ENCODE measurements at places on chromosomes 7 and 10. TPM values are rescaled to one million over a fixed set of nuclear protein-coding genes. Genes with fewer than 3 reads are reported as not detected.

DNA sequence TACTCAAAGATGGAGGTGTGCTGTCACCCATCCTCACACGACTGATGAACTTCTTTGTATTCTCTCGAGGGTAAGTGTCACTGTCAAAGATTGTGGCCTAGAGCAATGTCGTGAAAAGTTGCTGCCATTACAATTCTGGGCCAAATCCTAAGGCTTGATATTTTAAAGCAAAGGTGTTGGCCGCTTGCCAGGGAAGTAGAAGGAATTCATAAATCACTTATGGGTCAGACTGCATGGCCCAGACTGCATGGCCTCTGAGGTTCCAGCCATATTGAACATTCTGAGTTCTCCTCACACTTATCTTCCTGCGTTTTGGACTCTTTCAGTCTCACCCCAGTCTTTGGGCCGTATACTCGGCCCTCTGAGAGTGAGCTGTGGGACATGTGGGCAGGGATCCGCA lies 8.6 kb downstream of the MEST start:
- DNase-seq, result no peak

The SPDYE11 gene
- not detected for total RNA-seq

DNA sequence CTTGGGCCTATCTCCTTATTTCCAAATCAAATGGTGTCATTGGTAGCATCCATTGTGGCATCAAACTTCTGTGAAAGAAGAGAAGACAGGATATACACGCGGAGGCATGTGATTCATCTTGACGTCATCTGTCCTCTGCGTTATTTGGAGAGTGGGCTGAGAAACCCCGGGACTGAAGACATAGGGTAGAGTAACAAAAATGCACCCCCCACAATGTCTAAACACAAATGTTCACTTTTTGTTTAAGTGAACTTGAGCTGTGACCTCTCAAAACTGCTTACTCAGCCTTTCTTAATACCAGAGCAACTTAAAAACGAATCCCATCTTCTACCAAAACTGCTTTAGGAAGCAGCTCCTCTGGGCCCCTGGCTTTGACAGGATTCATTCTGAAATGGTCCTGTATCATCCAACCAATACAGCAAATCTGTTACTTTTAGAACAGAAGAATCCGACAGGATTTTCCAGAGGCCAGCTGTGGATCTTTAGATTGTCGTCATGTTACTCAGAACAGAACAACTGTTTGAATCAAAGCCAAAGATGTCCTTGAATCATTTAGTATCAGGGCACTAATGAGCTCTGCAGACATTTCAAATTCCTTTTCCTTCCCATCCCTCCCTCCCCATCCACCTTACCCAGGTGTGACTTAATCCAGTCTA lies 438.1 kb downstream of the SUGCT start:
- DNase-seq, result no peak

DNA sequence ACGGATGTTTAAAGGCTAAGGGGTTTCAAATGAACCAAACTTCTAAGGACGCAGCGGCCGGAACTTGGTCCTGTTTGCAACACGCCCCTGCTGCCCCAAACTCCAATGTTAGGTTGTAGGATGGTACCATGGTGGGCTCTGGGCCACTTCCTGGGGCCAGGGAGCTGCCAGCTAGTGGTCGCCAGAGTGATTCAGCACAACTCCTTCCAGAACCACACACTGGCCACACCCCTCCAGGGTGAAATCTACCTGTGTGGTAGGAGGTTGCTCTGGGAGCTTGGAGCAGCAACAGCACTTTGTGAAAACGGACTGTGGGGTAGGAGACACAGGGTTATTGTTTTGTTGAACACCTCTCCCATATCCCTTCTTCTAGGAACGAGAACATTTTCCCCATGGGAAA lies 161.1 kb downstream of the FANK1 start:
- no peak for DNase-seq

DNA sequence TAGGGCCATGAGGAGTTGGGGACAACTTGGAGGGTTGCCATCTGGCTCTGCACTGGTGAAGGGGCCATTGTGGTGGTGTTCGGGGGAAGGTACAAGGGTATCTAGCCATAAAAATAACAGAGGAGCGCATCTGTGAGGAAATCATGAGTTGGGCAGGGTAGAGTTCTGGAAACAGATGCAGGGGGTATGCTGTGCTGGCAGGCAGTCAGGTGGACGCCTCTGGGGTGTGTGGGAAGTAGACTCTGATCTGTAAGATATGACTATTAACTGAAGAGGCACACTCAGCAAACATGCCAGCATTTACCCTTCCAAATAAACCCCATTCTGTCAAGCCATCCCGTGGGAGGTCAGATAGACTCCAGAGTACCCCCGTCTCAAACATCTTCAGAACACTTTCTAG lies 79.8 kb downstream of the CLEC2L start:
- DNase-seq, result no peak

DNA sequence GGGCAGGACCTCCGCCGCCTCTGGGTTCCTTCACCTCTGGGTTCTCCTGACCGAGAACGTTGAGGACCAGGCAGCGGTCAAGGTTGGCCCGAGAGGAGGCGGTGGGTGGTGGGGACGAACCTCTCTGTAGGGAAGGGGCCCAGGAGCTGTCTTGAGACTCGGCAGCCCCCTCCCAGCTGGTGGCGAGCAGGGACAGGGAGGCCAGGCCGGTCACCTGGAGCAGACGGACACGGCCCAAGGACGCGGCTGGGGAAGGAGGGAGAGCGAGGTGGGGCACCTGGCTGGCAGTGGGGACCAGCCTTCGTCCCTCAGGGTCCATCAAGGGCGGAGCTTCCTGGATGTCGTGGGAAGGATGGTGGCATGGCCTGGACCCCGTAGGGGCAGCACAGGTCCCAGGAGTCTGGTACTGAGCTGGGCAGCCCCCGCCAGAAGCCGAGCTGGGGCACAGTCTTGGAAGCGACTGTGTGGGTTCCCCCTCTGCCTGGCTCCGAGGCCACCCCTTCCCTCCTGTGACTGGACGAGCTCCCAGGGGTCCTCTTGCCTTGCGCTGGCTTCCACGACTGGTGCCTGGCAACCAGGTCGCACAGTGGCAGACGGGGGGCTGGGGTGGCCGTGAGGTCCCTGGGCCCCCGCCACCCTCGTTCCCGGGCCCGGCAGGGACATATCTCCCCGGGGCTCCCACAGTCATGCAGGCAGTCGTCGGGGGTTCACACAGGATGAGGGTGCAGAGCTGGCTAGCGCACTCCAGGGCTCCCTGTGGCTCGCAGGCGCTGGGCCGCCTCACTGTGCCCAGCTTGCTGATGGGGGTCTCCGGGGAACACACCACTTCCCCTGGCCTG lies 89.9 kb downstream of the DNAJB6 start:
- no peak for DNase-seq

DNA sequence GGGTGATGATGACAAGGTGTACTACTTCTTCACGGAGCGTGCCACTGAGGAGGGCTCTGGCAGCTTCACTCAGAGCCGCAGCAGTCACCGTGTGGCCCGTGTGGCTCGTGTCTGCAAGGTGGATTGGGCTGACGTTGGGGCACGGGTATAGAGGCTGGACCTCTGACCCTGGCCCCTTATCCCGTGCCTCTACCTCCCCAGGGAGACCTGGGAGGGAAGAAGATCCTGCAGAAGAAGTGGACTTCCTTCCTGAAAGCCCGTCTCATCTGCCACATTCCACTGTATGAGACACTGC lies 8.4 kb downstream of the MRPL43 start:
- DNase-seq, result no peak

DNA sequence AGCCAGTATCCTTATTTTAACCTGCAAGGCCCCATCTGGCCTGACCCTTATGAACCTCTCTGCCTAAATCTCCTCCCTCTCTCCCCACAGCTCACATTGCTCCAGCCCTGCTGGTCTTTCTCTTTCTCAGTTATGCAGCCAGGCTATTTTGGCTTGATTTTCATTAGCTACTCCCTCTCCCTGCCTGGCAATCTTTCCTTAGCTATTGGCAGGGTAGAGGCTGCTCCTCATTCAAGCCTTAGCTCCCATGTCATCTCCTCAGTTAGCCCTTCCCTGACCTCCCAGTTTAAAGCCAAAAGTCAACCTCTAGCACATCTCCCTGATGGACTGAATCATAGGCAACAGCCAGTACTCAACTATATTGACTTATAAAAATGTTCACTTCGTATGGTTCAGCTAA lies 214.4 kb upstream of the CELF2 start:
- no peak for DNase-seq

DNA sequence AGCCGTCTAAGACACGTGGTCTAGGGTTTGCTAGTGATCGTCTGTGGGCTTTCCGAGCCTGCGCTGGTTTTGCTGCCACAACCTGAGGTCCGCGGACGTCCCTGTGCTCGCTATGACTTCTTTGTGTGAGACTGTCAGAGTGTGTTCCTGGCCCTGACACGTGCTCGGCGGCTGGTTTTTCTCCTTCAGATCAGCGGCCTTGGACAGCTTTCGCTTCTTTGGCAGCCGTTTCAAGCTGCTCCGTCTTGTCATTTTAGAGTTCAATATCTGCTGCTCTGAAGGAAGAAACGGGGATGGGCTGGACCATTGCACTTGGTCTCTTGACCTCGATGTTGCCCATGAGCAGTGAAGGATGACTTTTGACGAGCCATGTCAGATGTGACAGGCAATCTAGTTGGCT lies 147.3 kb downstream of the MGMT start:
- no peak for DNase-seq

The MKI67 gene
- 8.9 TPM for total RNA-seq

- no peak for DNase-seq
These were observed 772.2 kb upstream of the C7orf33 start for GRCh38 chr7:147818317-147818716.

DNA sequence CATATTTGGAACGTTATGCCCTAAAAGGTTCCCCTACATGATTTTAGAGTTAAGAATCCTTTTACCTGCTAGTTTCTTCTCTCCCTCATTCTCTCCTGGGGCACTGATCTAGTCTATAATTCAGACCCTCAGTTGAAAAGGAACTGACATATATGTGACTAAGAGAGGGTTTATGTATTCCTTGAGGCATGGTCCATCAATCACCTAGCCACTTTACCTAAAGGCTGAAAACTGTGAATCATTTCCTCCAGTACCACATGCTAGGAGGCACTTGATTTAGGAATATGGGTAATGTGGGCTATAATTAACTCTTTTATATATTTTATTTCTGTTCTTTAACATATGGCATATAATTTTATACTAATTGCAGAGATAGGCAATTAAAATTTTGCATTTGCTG lies 303.5 kb downstream of the BBS9 start:
- no peak for DNase-seq

- DNase-seq, result no peak
These were observed 16.4 kb upstream of the ELAPOR2 start for GRCh38 chr7:87075671-87076404.

The NUDT5 gene
- 63.9 TPM for total RNA-seq

DNA sequence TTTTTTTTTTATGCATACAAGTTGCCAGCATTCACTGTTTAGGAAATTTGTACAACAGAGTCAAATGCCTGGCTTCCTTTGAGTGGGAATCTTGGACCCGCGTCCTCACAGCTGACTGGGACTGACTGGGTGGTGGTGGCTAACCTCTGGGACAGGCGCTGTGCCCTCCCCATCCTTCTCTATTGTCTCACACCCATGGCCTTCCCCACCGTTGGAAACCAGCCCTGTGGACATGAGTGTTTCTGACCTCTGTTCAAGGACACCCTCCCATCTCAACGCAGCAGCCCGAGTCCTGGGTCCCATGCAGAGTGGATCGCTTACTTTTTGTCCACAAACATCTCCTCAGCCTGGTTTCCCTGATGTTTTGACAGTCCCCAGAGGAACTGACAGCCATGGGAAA lies 125.1 kb upstream of the PPIF start:
- no peak for DNase-seq

DNA sequence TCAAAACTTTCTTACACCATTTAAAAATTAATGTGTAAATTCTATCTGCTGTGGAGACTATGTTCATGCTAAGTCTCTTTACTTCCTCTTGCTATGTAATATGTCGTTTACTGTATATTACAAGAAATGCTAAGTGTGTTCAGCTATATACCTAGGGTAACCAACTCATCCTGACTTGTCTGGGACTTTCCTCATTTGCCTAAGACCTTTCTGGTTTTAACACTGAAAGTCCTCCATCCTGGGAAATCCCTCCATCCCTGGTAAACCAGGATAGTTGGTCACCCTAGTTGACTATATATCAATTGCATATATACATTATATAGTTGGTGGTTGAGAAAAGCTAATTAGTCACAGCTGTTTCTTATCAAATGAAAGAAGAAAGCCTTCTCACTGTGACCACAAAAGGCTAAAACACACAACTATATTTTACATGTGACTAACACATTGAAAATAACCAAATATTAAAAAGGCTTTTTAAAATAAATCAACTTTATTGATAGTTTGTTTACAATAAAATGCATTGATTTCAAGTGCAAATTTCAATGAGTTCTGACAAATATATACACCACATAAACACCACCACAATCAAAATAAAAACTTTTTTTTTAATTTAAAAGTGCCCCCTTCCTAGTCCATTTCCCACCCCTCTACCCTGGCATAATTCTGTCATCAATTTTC lies 167.7 kb upstream of the INHBA start:
- DNase-seq, result no peak

GRCh38 chr10:55013318-55013717 lies 212.3 kb upstream of the PCDH15 start:
- no peak for DNase-seq

The HK1 gene
- 133 TPM for total RNA-seq

DNA sequence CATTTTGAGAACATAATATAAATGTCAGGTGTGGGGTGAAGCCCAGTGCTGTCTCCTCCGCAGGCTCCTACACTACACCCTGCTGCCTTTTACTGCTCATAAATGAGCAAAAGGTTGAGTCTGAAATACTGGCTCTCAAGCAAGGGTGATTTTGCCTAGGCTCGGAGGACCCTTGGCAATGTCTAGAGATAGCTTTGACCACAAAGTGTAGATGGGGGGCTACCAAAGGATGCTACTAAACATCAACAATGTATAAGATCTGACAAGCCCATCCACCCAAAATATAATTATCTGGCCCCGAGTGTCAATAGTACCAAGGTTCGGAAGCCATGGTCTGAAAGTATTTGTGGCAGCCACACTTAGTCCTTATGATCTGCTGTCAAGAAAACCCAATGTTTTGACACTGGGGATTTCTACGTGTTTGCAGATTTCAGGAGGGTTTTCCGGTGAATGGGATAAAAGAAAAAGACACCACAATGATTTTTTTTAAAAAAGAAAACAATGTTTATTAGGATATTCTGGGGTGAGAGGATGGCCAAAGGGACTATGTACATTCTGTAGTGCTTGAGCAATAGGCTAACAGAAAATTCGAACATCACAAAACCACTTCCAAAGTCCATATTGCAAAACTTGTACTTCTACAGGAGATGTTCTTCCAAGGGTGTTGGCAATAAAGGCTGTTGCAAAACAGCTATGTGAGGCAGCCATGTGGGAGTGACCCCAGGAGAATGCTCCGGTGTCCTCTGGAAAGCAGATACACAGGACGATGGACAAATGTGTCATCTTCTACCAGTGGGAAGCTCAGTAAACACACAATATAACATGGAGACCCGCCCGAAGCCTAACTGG lies 216.3 kb downstream of the GFRA1 start:
- DNase-seq, result no peak

- DNase-seq, result peak; percentile 14
These were observed at the start of gene ZNF485 for GRCh38 chr10:43606323-43607198. TSS of gene ZNF485 (plus strand) at chr10:43606438. CDS start at chr10:43607051, 613 bp downstream.

- DNase-seq, result no peak
These were observed 2.5 kb downstream of the LFNG start for GRCh38 chr7:2521952-2522591.

The PON3 gene
- not detected for total RNA-seq

The ZNF488 gene
- total RNA-seq, result not detected

The FBXL13 gene
- total RNA-seq, result 0.39 TPM

The CFAP43 gene
- total RNA-seq, result 0.18 TPM

- no peak for DNase-seq
These were observed 205.2 kb downstream of the SFMBT2 start for GRCh38 chr10:7205656-7206055.

All from glomerular endothelial cell (primary cell).